ENCODE measurements at places on chromosomes 11 and 22.

- DNase-seq = no peak
Observed at GRCh38 chr22:43310311-43310710, 32.9 kb downstream of the SCUBE1 start.

DNA sequence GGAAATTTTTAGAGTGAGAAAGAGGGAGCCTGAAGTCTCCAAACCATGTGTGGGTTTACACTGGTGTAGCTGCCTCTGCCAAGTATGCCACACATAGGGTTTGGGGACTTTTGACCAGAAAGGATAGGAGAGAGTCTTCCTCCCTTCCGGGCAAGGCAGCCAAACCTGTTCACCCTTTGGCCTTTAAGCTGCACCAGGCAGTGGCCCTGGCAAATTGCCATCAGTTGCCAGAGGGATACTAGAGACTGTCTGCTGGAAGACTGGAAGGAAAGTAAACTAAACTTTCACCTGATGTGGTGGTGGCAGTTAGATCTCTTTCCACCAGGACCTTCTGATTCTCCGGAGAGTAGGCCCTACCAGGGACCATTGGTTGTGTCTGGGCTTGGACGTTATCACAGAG lies 1263.2 kb downstream of the FAM181B start:
- no peak for DNase-seq

- DNase-seq = no peak
Observed at GRCh38 chr11:1573903-1574237, 1.8 kb upstream of the DUSP8 start.

DNA sequence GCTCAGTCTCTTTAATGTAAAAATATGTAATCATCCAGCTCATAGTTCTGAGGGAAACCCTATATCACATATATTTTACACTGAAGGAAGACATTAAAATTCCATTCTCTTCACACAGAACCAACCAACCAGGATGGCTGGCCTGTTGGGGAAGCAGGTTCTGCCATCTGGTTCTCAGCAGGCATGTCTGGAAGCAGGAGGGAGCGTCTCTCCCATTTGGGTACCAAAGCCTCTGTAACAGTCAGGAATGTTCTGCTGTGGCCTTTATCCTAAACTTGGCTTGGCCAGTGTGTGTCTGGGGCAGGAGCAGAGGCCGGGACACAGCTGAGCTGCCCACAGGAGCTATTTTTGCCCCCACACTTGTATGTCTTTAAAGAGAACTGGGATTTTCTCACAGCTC lies 29.2 kb downstream of the SGSM3 start:
- DNase-seq = no peak

DNA sequence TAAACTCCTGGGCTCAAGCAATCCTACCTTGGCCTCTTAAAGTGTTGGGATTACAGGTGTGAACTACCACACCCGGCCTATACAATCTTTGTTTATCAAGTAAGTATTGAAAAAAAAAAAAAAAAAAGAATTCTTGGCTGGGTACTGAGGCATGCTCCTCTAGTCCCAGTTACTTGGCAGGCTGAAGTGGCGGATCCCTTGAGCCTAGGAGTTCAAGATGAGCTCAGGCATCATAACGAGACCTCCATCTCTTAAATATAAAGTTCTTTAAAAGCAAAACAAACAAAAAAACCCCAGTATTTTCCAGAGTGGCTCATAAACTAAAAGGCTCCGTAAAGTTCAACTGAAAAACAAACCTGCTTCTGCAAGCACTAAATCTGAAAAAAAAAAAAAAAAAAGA lies 50.3 kb upstream of the GAB2 start:
- DNase-seq = no peak

GRCh38 chr11:134536219-134536618 lies 124.2 kb upstream of the B3GAT1 start:
- no peak for DNase-seq

GRCh38 chr11:10236840-10237239 lies 57.2 kb downstream of the SBF2 start:
- no peak for DNase-seq

DNA sequence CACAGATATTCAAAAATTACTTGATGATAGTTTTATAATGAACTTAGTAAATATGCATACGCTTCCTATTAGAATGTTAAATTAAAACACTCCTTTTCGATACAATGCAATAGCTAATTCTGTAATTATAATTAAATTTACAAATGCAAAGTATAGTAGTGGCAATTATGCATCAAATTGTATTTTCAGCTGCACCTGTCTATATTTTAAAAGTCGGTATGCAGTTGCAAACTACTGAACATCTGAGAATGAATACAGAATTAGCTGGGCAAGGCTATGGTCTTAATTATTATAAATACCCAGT lies 110.4 kb upstream of the ARHGAP42 start:
- DNase-seq = no peak

DNA sequence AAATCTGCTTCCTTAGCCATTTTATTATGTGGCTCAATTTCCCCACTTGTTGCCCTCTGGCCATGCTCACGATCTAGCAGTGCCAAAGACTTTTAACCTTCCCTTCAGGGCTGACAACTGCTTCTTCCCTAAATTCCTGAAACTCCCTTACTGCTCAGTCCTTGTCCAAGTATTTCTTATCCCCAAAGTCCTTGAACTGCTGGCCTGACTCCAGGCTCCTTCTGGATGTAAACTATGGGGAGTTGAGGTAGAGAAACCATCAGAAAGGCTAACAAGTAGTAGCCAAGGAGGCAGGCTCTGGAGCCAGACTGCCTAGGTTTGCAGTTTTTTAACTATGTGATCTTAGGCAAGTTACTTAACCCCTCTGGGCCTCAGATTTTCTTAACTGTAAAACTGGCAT lies 258.7 kb upstream of the CCDC90B start:
- DNase-seq = no peak

DNA sequence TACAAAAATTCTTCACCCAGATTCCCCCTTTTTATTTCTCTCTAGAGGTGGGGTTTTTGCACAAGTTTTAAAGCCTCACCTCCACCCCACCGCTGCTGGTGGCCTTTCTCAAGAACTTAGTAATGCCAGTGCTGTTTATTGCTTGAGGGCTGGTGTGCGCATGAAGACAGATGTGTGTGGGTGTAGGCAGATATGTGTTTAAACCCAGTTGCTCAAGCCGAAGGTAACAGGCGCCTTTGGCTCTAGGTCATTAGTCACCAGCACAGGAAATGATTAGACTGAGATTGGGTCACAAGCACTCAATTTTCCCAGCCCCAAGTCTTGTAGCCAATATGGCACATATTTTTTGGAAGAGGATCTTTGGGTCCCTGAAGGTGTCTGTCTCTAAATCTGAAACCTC lies 2.7 kb upstream of the CLMP start:
- no peak for DNase-seq

GRCh38 chr22:36828815-36829214 lies 12.0 kb upstream of the PVALB start:
- DNase-seq = no peak

DNA sequence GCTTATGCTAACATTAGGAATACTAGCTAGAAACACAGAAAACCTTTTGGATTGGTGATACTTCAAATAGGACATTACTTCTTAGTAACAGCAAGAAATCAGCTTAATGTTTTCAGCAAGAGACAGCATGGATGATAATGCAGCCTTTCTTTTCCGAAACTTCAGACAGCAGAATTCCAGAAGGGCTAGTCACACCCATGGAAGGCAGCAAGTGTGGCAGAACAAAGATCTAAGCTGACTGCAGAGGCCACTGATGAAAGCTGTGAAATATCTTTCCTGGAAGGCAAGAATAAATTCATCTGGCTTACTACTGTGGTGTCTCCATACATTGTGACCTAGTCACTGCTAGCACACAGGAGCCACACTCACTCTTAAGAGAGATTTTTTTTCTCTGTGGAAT lies 100.3 kb downstream of the CCDC83 start:
- DNase-seq = no peak

DNA sequence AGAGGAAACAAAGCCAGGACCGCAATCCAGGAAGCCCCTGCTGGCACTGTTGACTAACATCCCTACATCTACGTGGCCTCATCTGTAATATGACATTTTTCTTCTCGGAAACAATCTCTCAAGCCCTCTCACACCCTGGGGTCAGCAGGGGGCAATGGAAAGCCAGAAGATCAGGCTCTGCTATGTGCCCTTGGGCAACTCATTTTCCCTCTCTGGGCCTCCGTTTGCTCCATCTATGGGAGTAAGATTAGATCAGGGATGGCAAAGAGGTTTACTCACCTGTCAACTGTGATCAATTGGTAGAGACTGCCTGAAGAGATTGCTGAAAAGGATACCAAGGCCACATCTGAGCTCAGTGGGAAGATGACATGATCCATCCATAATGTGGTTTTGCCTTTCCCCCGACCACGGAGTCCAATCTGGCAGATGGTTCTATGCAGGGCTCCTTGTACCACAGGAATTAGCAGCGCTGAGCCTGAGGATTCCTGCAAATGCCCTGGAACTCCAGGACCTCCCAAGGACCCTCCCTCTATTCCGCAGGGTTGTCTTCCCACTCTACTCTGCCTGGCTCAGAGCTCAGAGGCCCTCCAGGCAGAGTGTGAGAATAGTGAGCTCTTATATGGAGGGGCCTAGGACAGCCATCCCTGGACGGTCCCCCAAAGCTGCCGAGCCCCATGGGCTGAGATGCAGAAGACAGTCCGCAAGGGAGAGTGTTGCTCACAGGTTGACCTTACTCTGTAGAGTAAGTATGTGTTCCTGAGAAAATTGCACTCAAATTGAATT lies 66.1 kb downstream of the CHST1 start:
- DNase-seq = no peak

- DNase-seq = no peak
Observed at GRCh38 chr11:72974487-72975205, 160.4 kb downstream of the ATG16L2 start.

DNA sequence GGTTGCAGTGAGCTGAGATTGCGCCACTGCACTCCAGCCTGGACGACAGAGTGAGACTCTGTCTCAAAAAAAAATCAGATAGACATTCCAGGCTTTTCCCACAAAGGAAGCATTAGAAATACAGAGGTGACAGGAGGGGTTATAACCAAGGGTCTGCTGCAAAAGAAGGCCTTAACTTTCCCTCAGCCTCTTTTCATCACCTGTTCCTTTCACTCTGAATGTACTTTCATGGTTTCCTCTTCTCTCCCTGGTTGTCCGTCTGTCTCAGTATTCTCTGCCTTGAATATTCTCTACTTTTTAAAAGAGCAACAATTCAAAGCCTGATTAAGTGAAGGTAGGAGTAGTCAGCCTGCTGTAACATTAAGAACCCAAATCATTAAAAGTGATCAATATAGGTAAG lies 50.2 kb downstream of the CELF1 start:
- DNase-seq = no peak

GRCh38 chr22:31144223-31144622 lies 3.9 kb upstream of the PLA2G3 start:
- no peak for DNase-seq

DNA sequence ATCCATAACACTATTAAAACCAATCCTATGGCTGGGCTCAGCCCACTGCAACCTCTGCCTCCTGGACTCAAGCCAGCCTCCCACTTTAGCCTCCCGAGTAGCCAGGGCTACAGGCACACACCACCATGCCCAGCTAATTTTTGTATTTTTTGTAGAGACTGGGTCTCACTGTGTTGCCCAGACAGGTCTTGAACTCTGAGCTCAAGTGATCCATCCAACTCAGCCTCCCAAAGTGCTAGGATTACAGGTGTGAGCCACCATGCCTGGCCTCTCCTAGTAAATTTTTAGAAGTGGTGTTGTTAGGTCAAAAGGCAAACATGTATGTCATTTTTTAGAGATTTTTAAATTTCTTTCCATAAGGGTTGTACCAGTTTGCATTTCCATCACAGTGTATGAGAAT lies 14.2 kb downstream of the F2 start:
- DNase-seq = no peak

- no peak for DNase-seq
Observed at GRCh38 chr22:20129747-20130014, 1.9 kb upstream of the ZDHHC8 start.

DNA sequence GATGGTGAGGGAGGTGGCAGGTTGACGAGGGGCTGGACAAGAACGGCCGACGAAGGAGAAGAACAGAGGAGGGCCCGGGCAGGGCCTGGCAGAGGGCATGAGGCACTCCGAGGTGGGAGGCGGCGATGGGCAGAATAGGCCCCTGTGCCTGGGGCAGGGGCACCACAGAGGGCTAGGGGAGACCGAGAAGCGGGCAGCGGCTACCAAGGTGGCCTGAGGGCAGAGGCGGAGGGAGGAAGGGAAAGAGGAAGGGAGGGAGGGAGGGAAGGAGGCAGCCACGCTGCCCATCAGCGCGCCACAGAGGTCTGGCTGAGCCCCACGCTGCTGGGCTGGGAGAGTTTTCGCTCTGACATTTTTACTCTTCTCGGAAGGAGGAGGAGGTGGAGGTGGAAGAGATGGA lies 11.3 kb downstream of the LSP1 start:
- no peak for DNase-seq

- DNase-seq = no peak
Observed at GRCh38 chr22:39999144-39999757, 4.5 kb downstream of the FAM83F start.

DNA sequence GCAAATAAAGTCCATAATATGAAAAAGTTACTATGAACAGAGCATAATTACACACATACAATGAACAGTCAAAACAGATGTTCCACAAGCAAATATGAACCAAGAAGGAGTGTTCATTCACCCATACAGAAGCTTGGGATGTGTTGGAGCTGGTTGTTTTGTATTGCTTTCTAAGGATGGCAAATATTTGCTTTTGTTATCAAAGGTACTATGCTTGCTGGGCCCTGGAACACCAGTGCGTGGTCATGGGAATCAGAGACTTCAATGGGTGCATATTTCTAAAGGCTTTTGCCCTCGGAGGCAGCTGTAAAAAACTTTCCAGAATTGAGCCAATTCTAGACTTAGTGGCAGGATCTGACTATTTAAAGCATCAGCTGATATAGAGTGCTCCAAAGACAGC lies 85.1 kb downstream of the BARX2 start:
- DNase-seq = no peak

DNA sequence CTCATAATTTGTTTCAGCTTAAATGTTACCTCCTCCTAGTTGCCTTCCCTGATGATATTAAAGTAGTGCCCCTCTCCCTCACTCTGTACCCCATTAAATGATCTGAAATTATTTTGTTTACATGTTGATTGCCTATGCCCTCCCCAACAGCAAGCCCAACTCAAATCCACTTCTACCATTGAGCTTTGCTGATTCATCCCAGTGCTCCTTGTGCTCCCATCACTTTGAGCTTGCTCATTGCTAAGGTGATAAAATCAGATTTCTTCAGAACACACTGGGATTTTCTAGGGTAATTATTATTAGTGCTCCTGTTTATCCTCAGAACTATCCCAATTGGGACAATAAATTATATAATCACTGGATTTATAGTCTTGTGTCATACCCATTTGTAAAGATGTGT lies 8.4 kb upstream of the DDX6 start:
- no peak for DNase-seq

GRCh38 chr22:36512991-36513390 lies 6.2 kb upstream of the FOXRED2 start:
- no peak for DNase-seq

Measured in activated T-cell treated with anti-CD3 and anti-CD28 coated beads, Interleukin-2, amount 50 U/mL, for 1 hour (primary cell).